ENCODE measurements at places on chromosomes 7 and 10. TPM values are rescaled to one million over a fixed set of nuclear protein-coding genes. Genes with fewer than 3 reads are reported as not detected.

HOXA10 gene
- total RNA-seq: 12.3 TPM

TMEM140 gene
- 1.2 TPM for total RNA-seq

NANOS1 gene
- 4.7 TPM for total RNA-seq

FRA10AC1 gene
- total RNA-seq: 2.5 TPM

ACTR3C gene
- total RNA-seq: 0.06 TPM

AHR gene
- total RNA-seq: 91.9 TPM

TRA2A gene
- 54.9 TPM for total RNA-seq

SLC18A3 gene
- total RNA-seq: not detected

POLR1F gene
- total RNA-seq: 61.2 TPM

FRAT1 gene
- 1.3 TPM for total RNA-seq

SPDYE5 gene
- total RNA-seq: not detected

COL17A1 gene
- total RNA-seq: 0.23 TPM

GET4 gene
- total RNA-seq: 50.1 TPM

BET1 gene
- total RNA-seq: 36.8 TPM

DNA sequence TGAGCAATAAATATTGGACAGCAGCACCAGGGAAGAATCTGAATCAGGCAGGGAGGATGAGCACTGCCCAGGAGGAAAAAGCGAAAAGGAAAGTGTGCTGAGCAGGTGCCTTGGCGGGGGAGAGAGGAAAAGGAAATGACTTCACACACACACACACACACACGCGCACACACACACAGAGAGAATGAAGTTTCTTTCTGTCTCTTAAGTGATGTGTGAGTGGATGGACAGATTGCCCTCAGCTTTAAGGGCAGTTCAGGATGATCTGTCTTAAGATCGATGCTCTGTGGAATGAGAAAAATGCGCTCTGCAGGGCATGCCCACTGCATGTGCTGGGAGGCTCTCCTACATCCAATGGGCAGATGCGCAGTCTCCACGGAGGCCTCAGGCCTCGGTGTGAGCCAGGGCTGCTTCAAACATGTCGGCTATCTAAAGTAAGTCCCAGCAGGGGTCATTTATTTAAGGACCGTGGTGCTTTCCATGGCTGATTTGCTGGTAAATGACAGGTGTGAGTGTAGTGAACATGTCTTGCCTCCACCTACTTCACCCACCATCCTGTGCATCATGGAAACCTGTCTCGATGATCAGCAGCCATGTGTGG is 2.5 kb upstream of the ACBD5 start:
- DNase-seq: peak; percentile 72

DNA sequence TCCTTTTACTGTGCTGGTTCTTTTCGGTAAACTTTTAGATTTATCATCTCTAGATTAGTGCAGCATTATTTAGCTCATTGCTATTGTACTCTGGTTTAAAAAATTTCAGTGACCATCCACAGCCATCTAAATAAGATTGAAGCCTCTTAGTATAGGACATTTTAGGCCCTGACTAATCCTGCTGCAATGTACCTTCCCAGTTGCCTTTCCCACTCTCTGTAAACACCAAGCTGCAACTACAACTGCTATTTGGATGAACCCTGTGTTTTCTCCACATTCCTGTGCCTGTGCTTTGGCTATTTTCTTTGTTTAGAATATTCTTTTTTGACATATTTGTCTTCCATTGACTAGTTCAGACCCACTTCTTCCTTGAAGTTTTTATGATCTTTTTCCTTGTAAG is 314.6 kb downstream of the AUTS2 start:
- DNase-seq: no peak

DNA sequence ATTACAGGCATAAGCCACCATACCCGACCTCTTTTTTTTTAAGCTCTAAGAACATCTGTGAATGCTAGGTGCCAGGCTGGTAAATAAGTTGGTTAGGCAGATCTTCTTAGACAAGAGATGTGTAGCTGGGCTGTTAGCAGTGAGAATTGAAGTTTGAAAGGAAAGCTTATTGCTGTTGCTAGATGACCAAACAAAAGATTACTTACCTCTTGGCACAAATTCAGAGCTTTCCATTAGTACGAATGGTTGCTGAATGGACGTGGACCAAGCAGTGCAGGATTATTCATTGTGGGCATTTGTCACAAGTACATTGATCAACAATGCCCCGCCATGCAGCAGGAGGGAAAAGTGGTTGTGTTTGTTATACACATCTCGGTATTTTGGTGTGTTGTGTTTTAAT is 131.2 kb downstream of the GFRA1 start:
- no peak for DNase-seq

DNA sequence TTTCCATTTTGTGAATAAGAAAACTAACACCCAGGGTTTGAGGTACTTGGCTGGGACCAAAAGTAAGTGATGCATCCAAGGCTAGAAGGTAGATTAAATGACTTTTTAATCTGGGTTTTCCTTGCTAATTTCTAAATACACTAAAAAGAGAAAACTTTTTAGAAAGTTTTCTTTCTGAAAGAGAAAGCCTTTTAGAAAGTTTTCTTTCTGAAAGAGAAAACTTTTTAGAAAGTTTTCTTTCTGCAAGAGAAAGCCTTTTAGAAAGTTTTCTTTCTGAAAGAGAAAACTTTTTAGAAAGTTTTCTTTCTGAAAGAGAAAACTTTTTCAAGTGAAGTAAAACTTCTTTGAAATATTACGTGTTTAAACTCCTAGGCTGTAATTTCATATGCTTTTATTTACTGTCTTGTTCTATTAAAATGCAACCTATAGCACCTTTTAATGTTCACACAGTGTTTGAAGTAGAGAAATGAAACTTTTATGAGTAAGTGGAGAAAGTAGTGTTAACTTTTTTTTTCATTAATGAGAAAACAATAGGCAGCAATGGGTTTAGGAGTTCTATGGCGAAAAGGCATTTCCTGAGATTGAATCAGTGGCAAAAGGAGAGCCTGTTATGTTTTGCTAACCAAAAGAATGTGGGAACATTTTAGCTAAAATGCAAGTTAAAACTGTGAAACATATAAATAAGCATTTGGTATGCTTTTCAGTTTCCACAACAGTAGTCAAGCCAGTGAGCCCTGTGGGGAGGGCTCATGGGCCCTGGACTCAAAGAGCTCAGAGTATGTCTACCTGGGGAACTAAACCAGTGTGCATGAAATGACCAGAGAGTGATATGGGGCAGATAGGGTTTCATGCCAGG is 103.7 kb downstream of the RBM20 start:
- DNase-seq: no peak

- no peak for DNase-seq
These were observed 4.6 kb downstream of the INPP5A start for GRCh38 chr10:132542086-132542775.

DNA sequence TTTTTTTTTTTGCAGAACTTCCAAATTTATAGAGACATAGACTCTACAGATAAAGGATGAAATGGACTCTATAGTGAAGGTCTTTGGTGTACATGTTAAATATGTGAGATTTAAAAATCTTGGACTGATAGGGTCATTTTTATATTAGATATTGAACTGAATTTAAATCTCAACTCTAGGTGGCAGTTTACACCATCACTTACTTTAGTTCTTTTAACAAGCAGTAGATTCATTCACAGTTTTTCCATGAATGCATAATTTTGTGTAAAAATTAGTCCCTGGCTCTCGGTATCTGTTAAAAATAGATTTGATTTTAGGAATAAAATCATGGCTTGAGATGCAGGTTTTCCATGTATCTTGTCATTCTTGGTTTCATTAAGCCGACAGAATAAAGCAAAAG is 31.1 kb upstream of the SNX13 start:
- no peak for DNase-seq

DNA sequence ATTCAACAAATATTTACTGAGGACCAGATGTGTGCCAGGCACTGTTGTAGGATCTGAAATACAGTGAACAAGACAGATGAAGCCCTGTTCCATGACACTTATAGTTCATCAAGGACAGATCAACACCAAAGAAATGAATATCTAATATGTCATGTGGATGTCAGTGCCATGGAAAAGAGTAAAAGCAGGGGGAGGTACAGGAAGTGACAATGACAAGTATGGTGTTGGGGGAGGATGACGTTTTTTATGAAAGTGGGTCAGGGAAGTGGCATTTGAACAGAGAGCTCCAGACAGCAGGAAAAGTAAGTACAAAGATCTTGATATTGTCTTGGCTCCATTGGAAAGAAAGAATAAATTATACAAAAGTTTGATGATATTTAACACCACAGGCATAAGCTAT is 7.0 kb upstream of the SFMBT2 start:
- no peak for DNase-seq

DNA sequence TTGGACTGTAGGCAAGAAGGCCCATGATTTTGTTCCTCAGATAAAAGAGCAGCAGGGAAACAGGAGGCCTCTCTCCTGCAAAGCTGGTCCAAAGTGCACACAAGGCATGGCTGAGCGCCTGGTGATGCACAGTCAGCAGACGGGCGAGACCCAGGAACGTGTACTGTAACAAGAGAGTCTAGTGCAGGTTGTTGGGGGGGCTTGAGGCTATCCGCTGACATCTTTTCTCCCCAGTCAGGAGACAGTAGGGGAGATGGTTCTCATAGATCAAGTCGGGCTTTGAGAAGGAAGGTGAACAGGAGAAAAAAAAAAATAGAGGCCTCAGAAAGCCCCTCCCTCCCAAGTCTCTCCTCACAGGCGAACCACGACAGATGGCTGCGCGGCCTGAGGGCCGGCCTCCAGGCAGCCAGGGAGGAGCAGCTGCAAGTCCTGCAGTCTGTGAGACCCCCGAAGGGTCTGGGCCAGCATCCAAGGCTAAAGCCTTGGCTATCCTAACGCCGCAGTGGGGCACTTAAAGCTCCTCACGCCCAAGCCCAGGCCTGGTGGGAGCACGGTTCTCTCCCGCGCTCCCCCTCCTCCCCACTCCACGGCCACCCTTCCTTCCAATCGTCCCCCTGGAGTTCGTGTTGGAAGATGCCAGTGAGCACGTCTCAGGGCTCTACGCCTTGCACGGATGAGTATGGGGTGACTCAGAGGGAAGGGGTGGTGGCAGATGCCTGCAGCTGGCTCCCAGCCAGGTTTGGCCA is 68.3 kb downstream of the PRKAG2 start:
- DNase-seq: peak; percentile 94

GRCh38 chr10:101986624-101986971 is 69.4 kb downstream of the ARMH3 start:
- peak; percentile 4 for DNase-seq

DNA sequence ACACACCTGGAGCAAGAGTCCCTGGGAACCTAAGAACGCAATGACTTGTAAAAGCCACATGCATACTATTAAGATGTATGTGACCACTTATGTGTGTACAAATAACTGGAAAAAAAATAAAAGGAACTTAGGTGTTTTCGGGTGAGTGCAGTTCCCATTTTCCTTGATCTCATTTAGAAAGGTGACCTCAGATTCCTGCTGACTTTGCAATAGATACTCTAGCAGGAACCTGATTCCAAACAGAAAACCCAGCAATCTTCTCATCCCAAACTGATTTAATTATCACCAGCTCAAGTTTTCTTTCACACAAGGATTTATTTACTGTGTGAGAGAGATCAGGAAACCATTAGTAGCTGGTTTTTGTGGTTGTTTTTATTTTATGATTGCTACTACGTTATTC is 56.5 kb upstream of the LRGUK start:
- no peak for DNase-seq

DNA sequence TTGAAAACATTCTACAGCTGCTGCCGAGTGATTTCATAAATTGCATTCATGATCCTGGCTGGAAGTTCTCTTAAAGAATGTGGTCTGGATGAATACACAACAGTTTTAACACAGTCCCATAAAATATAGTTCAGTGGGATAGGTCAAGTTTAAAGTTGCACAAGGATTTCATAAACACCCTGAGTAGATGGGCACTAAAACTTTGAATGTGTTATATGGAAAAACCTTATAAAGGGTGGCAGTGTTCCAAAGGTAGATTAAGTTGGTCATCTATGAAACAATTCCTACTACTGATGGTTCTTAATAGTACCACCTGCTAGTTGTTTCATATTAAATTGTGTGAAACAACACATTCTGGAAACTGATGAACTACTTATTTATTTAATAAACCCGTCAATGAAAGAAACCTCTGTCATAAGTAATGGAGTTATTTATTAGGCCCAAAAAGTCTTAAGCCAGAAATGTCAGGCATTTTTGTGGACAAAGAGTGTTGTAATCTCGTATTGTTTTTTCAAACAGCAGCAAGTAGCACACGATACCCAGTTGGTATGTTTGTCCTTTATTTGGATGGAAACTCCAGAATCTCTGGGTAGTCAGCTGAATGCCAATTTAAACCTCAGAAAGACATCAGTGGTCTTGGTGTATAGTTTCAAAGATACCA is 14.3 kb upstream of the RPA3 start:
- DNase-seq: peak; percentile 6

- no peak for DNase-seq
These were observed 206.2 kb downstream of the ZNF365 start for GRCh38 chr10:62580396-62580795.

GRCh38 chr10:91782539-91782938 is 15.7 kb upstream of the TNKS2 start:
- DNase-seq: no peak

GRCh38 chr10:131198843-131199242 is 112.7 kb downstream of the TCERG1L start:
- no peak for DNase-seq

- DNase-seq: peak; percentile 71
These were observed 727.9 kb upstream of the KCND2 start for GRCh38 chr7:119545118-119545517.

DNA sequence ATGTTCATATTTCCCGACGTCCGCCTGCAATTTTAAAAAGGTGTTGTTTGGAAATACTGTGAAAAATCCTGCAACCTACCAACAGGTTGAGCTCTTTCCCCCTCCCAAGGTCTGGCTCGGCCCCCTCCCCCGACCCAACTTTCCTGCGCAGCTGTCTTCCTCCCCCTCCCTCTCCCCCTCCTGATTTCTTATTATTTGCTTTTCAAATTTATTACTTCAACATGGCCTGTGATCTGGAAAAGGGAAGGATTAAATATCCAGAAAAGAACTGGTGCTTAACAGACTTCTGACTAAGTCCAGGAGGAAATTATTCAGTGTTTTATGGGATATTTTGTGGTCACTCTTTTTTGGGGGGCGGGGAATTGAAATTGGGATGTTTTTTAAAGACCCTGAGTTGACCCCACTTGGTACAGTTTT is 2.4 kb downstream of the ARID5B start:
- DNase-seq: peak; percentile 24

GRCh38 chr10:49173853-49174252 is 14.3 kb downstream of the TMEM273 start:
- no peak for DNase-seq

Data from Daoy (cell line).